ENCODE measurements at places on chromosomes 4 and X.
A peak's percentile ranks its signal among the peaks of the same experiment; 100 is the strongest.

DNA sequence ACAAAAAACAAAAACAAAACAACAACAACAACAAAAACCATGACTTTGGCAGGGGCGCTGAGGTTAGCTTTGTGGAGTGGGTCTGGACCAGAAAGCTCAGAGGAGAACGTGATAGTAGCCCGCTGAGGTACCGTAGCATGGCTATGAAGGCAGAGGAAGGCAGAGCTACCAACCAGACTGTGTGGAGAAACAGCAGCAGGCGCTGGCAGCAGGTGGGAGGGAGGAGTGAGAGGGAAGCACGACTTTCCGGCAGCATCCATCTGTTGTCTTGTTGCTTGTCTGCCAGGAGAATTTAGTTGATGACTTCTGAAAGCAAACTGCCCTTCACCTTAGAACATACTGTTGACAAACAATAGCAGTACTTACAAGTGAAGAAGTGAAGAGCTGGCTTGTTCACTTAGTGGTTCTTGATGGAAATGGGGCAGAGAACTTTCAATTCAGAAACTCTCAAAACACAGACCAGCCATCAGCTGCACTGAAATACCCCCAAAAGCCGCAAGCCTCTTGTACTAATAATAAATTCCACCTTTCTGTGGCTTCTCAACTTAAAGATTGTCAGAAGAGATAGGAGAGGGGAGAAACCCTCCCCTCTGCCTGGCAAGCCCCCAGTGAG is 447.2 kb downstream of the SLITRK2 start:
- DNase-seq, result no peak

DNA sequence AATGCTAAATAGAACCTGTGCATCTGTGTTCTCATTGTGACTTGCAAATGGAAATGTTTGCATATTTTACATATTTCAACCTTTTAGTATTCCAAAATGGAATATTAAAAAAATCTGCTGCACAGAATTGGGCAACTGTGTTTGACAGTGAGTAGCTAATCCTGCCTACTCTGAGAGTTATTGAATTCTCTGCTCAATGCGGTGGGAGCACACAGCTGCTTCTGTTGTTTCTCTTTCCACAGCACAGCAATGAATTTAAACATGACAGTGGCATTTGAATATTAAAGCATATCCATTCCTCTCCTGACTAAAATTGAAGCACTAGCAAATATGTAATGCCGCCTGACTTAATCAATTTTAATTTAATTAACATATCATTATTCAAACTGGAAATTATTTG is 366.6 kb downstream of the GASK1B start:
- DNase-seq, result no peak

- DNase-seq, result no peak
These were observed 70.4 kb downstream of the SHROOM2 start for GRCh38 chrX:9856588-9856987.

DNA sequence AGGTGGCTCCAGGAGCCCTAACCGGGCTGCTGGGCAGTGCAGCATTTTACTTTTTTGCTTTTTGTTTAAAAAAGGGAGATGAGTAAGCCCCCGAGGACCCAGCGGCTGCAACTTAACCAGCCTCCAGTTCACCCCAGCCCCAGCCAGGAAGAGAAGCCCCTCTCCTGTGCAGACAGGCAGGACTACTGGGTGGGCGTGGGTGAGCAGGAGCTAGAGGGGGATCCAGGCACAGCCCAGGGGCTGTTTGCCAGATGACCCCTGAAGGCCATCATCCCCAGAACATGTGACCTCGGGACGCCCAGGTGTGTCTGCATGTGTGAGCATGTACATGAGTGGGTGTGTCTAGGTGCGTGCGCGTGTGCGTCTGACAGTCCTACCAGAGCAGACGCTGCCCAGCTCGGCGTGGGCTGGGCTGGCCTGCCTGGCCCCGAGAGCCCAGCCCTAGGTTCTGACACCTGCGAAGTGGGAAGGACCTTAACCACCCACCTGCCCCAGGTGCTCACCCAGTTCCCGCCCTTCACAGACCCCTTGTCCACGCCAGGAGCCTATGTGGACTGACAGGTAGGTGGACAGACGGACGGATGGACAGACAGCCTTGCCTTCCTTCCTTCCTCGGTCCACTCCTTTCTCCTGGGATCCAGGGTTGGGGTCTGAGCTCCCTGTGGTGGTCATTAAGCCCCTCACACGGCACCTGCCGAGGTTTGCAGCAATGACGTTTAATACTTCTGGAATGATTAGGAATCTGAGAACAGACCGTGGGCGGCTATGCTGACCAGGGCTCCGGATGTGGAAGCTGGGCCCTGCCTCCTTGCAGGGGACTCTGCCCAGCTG is 7.8 kb upstream of the HAUS3 start:
- no peak for DNase-seq

DNA sequence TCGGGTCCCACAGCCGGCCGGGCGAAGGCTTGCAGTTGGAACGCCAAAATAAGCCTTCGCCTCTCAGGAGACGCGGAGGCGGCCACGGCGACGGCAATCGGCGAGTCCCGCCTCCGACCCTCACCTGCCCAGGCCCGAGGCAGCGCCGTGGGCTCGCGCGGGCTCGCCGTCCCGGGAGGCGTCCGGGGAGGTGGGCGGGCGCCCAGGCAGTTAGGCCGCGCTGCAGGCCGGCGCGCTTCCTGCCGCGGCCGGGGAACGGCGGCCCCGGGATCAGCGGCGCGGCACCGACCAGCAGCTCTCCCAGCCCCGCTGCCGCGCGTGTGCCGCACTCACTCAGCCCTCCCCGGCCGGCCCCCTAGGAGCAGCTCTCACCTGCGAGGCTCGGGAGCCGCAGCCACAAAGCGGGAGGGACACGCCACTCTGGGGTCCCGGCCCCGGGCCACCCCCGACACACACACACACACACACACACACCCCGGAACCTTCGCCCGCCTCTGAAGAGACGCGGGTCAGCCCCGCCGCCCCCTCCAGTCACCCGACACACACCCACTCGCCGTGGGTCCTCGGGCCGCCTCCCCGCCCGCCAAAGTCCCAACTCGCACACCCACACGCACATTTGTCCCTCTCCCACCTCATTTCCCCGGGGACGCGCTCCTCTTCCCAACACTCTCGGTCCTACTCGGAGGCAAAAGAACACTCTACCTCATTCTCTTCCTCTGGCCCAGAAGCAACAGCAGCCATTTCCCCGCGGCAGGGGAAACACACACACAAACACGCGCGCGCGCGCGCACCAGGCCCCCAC is at the start of gene CNOT6L:
CNOT6L (minus strand) TSS at position 767 of the 802 bp plus-strand sequence; CDS start at position 707, 60 bp downstream.
- DNase-seq, result peak; percentile 82

All from T-helper 1 cell (primary cell).